ENCODE measurements at places on chromosomes 7 and 10.

- DNase-seq = peak; percentile 5
Observed at GRCh38 chr7:17234030-17234397, 64.4 kb upstream of the AHR start.

- no peak for DNase-seq
Observed at GRCh38 chr7:100351657-100352058, 6.3 kb upstream of the PILRB start.

DNA sequence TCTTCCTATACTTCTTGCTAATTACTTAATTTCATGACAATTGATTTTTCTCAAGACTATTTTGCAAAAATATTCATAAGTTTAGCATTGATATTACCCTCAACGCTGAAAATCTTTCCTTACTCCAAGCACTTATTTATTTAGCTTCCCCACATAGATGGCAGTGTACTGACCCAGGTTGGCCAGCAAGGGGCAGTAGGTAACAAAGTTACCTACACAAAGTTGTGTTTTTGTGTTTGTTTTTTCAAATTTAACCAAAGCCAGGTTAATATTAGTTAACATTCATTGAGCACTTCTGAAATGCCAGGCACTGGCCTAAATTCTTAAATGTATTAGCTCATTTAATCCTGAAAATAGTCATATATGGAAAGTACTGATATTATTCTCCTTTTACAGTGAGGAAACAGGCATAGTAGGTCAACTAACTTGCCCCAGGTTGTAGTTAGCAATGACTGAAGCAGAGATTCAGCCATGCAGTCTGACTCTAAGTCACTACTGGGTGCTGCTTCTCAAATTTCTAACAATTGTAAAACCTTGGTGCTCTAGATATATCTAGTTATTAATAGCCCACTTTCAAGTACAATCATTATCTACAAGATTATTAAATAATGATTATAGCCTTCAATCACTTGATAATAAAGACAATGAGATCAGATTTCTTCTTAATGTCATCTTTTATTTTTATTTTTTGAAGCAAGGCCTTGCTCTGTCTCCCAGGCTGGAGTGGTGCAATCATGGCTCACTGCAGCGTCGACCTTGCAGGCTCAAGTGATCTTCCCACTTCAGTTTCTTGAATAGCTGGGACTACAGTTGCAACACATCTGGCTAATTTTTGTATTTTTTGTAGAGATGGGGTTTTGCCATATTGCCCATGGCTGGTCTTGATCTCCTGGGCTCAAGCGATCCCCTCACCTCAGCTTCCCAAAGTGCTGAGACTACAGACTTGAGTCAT is 5.8 kb upstream of the GGCT start:
- no peak for DNase-seq

- no peak for DNase-seq
Observed at GRCh38 chr10:119441151-119441821, 101.2 kb downstream of the RGS10 start.

DNA sequence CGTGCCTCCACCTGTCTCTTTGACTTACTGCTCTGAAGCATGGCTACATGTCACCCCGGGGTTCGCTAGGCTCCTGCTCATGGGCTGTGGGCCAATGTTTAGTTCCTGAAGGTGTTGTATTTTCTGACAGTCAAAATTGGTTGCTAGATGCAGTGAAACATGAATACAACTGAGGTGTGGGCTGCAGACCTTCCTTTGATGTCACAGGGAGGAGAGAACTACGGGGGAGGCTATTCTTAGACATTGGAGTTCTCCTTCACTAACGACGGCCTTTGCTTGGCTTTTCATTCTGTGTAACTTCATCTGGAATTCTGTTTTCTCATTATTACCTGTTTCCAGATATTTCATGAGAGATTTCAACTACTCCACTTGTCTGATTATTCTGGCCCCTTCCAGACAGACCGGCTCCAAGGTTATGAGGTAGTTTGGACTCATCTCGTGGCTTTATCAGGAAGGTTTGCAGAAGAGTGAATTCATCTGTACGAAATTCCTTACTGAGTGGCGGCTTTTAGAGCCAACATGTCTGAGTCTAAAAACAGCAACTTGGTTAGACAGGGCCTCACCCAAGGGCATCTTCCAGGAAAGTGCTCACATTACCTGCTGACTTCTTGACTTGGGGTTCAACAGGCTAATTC is 774.7 kb downstream of the SUGCT start:
- DNase-seq = no peak

GRCh38 chr10:119396709-119397071 is 145.8 kb downstream of the RGS10 start:
- DNase-seq = no peak

GRCh38 chr7:114026486-114027089 is 107.8 kb upstream of the PPP1R3A start:
- peak; percentile 49 for DNase-seq

- no peak for DNase-seq
Observed at GRCh38 chr7:106375499-106375898, 90.7 kb upstream of the NAMPT start.

DNA sequence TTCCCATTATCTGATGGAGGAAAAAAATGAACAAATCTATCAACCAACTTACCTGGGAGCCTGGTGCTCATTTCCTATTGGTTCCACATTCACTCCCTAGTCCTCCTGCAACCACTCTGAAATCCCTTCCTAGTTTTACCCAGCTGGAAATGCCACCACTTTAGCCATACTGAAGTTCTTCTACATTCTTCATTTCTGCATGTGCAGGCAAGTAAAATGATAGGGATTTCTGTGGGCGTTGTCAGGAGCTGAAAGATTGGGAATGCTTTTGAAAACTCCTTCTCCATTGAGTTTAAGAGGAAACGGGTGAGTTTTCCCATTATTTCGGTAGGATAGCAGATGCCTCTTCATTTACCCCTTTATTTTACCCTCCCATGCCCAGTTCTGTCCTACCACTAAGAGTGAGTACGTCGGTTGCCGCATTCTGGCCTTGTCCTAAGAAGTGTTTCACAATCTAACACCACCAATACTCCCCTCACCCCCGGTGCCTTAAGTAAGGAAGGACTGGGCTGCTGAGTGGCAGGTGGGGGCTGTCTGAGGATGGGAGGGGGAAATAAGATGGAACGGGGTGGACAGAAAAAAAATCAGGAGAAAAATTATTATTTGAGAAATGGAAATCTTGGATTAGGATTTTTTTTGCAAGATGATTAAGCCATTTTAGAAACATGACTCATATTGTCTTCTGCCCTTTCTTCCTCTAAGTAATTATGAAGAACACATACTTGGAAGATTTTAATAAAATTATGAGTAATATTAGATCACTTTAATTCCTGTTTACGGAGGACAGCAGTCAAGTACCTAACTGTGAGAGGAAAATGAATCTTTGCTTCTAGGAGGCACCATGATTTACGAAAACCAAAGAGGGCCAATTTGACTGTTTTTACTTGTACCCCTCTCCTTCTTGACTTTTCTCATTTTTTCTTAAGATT is 13.2 kb upstream of the TAS2R60 start:
- no peak for DNase-seq

- DNase-seq = no peak
Observed at GRCh38 chr7:16315280-16315679, 106.1 kb downstream of the CRPPA start.

- DNase-seq = peak; percentile 2
Observed at GRCh38 chr7:1665549-1666316, 4.3 kb upstream of the ELFN1 start.

DNA sequence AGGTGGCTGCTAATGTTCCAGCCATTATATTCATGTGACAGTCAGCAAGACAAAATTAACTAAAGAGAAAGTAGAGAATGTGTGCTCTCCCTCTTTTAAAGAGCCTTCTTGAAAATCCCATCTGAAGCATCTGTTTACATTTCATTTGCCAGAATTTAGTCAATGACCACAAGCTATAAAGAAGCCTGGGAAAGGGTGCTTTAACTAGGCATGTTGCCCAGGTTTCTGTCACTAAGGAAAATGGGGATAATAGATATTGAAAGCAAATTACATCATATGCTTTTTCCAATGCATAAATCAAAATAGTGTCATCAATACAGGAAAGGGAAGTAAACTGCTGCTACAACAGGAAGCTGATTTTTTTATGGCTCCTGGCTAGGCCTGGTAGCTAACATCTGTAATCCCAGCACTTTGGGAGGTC is 67.7 kb downstream of the ELAPOR2 start:
- DNase-seq = no peak

DNA sequence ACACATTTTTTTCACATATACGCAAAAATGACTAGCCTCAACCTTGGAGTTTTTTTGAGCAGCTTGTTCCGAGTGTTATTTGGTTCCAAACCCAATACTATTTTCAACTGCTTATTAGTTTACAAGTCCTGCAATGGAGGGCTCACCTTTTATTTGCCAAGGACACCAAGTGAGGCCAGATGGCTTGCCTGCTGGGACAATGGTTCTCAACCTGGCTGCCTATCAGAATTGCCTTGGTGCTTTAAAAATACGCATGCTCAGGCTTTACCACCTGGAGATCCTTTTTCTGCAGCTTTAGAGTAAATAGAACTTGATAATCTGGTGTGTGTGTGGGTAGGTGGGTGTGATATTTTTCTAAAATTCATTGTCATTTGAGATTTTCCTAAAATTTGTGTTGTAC is 276.8 kb downstream of the MTERF1 start:
- no peak for DNase-seq

- DNase-seq = no peak
Observed at GRCh38 chr10:48333856-48334255, 27.4 kb downstream of the MAPK8 start.

DNA sequence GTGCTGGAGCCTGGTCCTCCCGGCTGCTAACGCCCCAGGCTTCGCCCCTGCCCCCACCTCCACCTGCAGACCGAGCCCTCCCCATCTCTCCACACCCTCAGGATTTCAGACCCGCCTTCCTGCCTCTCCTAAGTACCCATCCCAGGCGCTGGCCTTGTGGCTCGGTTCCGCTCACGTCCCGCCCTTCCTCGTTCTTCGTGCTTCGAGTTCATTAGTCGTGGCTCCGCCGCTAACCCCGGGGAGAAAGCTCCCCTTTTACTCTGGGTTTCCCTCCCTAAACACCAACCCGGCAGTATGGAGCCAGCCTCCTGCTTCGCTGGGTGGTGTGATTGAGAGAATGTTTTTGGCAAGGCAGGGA is 11.2 kb downstream of the EMX2 start:
- DNase-seq = no peak

DNA sequence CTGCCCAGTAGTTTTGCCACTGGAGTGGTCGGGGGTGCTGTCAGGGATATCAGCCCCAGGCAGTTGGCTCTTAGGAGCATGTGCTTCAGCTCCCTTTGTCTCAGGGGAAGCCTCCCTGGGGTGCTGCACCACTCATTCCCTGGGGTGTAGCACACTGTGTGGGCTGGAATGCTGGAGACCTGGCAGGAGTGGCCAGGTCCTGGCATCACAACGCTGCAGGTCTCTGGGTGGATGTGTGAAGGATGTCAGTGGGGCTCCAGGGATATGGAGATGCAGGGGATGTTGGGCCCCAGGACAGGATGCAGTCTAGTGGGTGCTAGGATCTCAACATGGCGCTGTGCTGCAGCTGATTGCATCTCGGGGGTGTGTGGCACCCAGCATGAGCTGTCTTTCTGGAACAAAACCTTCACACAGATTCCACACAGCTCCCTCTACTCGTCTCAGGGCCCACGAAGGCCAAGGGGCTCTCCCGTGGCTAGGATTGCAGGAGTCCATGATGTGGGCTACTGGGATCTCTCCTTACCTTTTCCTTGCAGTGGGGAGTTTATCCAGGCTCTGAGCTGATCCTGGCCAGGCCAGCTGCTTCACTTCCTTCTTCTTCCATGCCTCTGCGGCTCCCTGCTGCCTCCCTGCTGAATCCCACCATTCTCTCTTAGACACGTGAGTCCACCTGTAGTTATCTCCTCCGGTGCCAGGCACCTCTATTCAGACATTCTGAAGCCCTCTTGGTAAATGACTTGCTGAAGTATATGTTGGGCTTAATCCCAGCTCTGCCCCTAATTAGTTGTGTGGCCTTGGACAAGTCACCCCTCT is 295.1 kb downstream of the RPS24 start:
- no peak for DNase-seq
